ENCODE measurements at places on chromosomes 11 and 22.

DNA sequence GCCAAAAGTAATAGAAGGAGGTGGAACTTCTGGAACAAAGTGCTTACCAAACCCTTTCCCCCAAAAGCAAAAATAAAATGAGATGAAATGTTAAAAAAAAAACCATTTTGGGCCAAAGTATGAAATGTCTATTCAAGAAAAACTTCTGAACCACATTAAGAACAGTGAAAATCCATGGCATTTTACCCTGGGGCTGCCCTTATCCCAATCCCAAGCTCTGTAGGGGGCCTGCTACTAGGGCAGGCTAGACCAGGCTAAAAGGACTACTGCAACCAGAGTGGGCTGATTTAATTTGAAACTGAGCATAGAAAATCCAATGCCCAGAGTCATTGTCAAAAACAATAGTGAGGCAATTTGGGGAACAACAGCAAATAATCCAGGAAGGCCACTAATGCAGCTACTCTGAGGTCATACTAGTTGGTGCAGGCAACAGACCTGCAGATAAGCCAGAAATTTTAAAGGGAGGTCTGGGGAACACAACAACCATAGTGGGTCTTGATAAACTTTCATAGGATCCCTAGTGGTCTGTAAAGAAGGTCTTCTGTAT is 99.4 kb downstream of the RELT start:
- no peak for DNase-seq

DNA sequence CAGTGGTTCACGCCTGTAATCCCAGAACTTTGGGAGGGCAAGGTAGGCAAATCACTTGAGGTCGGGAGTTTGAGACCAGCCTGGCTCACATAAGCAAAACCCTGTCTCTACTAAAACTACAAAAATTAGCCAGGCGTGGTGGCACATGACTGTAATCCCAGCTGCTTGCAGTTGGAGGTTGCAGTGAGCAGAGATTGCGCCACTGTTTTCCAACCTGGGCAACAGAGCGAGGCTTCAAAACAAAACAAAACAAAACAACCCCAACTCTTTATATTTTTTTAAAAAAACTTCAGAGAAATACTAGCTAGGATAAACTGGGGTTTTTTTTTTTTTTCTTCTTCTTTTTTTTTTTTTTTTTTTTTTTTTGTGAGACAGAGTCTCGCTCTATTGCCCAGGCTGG is 31.8 kb upstream of the RAPSN start:
- DNase-seq, result no peak

- no peak for DNase-seq
These were observed 66.0 kb downstream of the KCNQ1 start for GRCh38 chr11:2510626-2511402.

- no peak for DNase-seq
These were observed 108.4 kb downstream of the PDE3B start for GRCh38 chr11:14751975-14752407.

GRCh38 chr22:50531962-50532674 is 2.3 kb upstream of the TYMP start:
- DNase-seq, result no peak

GRCh38 chr11:133747409-133747808 is 97.9 kb downstream of the SPATA19 start:
- no peak for DNase-seq

- no peak for DNase-seq
These were observed 30.0 kb upstream of the SEZ6L start for GRCh38 chr22:26139310-26139709.

DNA sequence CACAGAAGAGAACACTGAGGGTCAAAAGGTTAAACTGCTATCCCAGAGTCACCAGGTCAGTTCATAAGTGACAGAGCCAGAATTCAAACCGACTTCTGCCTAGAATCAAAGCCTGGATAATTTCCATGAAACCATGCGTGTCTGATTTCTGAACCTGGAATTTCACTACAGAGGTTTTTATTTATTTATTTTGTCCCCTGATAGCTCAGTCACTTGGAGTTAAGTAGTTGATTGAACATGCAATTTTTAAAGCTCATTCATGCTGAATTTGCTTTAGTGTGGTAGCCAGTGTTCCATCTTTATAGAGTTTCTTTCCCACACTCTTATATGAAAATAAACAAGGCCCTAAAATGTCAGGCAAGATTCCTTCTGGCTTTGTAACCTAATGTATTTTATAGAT is 93.2 kb downstream of the NAV2 start:
- DNase-seq, result no peak

All from stimulated activated naive CD4-positive, alpha-beta T cell treated with Interleukin-2 at 50 U/mL for 16 hours (primary cell).